ENCODE measurements at places on chromosomes 1 and 21. TPM values are rescaled to one million over a fixed set of nuclear protein-coding genes. Genes with fewer than 3 reads are reported as not detected.

DNA sequence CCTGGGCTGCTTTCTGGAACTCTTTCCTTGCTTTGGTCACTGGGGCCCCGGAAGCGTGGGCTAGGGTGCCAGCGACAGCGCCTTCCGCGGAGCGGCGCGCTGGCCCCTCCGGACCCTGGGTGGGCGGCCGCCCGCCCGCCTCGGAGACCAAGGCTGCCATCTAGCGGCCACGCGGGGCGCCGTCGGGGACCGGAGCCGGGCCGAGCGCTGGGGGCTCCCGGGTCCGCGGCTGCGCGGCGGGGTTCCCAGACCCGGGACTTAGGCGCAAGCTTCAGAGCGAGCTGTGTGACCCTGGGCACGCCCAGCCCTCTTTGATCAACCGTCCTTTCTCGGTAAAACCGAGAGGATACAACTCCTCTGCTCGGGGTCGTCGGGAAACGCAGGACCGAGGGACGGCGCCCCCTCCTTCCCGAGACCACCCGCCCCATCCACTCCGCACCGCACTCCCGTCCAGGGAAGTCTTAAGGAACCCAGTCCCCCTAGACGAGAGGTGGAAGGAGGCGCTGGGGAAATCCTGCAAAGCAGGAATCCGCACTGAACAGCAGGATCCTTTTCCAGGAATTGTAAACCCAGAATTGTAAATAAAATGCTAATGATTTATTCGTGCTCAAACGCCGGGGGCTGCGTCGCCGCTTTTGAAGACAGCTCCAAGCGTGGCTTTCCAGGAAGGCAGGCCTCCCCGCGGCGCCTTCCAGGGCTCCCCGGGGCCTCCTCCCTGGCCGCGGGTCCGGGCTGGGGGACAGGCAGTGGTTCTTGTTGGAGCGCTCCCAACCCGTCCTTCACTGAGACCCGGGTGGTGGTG lies 41.2 kb downstream of the RRAGC start:
- DNase-seq, result no peak

DNA sequence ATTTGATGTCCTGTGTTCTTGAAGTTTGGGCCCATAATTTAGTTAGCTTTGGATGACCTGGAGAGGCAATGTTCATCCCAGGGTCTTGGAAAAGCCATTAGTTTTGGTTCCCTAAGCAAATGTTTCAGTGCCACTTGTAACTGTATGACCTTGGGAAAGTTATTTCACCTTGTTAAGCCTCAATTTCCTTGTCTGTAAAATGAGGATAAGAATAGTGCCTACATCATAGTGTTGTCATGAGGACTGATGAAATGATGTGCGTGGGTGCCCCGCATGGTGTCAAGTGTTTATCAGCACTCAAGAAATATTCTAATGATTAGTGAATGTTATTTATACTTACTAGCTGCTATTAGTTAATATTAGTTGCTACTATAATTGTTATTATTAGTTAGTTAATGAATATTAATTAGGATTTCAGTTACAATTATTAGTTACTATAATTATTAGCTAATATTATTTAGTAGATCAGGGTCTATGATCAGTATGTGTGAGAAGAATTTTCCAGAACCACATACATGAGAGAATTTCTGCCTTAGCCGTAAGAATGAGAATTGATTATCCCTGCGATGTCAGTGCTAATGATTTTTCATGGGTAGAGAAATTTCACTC lies 1.9 kb downstream of the SH3BGR start:
- DNase-seq, result no peak

The LCE7A gene
- total RNA-seq, result not detected

The PPIAL4G gene
- total RNA-seq, result not detected

The CRB1 gene
- total RNA-seq, result not detected

DNA sequence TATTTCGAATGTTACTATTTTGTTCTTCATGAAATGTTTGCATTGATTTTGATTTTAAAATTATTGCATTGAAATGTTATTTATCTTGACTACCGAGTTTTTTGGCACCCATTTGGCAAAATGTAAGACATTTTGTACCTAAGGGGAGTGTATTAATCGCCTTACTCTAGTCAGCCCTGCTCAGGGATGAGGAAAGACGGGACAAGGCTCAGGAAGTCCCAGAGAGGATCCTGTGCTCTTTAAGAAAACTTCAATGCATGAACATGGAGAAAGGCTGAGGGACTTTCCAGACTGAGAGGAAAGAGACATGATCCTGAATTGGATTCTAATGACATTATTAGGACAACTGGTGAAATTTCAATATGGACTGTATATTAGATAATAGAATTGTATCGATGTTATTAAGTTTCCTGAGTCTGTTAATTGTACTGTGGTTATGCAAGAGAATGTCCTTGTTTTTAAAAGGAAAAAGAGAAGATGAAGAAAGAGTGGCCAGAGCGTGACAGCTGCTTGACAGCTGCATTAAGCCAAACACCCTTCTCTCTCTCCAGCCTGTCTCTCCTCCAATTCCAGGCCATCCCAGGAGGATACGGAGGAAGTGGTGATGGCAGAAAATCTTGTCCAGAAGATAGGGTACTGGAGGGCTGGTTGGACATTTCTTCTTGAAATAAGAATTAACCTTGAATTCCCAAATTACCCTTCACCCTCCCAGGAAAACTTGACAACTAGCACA lies 66.0 kb downstream of the PLEKHA6 start:
- no peak for DNase-seq

The MPC2 gene
- 72.8 TPM for total RNA-seq

- peak; percentile 89 for DNase-seq
Observed at GRCh38 chr1:166838766-166839599, at the start of gene POGK. TSS of gene POGK (plus strand) at chr1:166839475. CDS start at chr1:166840957, 1,482 bp downstream.

DNA sequence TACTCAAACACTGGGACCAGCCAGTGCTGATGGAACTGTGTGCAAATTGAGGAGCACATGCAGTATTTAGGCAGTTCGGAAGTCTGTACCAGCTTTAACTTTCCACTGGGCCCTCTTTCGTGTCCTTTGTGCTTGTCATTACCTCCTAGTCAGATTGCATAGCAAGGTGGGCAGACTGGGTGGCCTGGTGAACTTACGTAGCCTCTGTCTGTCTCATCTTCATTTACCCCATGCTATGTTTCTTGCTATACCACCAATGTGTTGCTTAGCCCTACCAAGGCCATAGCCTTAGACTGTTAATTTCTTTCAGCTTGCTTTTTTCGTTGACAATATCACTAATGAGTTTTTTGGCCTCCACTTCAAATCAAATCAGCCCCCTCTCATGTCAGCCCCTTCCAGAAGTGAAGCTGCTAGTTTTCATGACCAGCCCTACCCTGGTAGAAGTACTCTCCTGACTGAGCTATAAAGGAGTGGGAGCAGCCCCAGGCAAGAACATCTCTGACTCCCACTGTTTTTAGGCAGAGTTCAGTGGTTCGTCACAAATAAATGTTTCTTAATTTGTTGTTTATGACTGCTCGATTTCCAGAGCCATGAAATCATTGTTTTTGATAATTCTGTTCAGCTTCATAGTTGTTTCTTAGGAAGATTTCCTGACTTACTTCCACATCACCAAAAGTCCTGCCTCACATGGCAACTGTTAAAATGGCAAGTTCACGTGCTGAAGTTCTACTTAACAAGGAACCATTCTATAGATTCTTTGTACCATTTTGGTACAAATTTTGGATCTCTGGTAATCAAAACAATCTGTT lies 19.3 kb downstream of the PRKACB start:
- peak; percentile 68 for DNase-seq

GRCh38 chr1:78043436-78043835 lies 2.3 kb upstream of the GIPC2 start:
- DNase-seq, result no peak

The TLCD4 gene
- total RNA-seq, result 6.2 TPM

DNA sequence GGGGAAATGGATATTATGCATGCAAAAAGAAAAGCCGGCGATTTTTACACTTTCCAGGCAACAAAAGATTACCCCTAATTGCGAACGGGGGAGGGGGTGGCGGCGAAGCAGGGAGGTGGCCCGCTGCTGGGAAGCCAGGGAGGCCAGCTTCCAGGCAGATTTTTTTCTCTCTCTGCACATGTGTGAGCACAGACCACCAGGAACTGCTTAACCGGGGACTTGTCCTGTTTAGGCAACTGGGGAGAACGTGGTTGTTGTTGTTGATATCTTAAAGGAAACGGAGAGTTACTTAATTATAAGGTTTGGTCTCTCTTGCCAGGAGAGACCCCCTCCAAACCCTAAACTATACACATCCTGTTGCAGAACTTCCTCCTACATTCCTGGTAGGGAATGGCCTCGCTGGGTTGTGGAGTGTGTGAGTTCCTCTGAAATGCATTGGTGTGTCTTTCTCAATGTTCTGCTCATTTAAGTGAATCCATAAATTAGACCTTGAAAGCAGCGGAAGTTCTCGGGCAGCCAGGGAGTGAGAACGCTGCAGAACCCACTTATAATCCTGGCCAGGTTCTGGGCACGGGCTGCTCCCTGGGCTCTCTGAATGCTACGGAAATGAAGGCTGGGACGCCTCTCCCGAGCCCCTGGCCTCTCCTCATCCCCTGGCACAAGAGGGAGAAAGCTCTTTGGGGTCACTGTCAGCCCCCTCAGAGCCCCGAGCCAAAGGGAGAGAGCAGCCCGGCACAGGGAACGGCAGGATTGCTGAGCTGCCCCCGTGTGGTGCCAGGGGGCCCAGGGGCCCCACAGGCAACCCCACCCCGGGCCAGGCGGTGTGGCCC lies 250.0 kb downstream of the FOXD2 start:
- no peak for DNase-seq

- peak; percentile 55 for DNase-seq
Observed at GRCh38 chr1:87292684-87293493, 35.8 kb upstream of the LMO4 start.

- DNase-seq, result no peak
Observed at GRCh38 chr1:6688001-6688400, 13.6 kb downstream of the DNAJC11 start.

All from G401 (cell line).